Activated CD4-positive, CD25-positive, alpha-beta regulatory T cell treated with anti-CD3 and anti-CD28 coated beads, Interleukin-2, amount 50 U/mL, for 16 hours (primary cell): ENCODE measurements at places on chromosomes 5 and 9.

- DNase-seq: no peak
These were observed 105.2 kb downstream of the RFK start for GRCh38 chr9:76289042-76289441.

DNA sequence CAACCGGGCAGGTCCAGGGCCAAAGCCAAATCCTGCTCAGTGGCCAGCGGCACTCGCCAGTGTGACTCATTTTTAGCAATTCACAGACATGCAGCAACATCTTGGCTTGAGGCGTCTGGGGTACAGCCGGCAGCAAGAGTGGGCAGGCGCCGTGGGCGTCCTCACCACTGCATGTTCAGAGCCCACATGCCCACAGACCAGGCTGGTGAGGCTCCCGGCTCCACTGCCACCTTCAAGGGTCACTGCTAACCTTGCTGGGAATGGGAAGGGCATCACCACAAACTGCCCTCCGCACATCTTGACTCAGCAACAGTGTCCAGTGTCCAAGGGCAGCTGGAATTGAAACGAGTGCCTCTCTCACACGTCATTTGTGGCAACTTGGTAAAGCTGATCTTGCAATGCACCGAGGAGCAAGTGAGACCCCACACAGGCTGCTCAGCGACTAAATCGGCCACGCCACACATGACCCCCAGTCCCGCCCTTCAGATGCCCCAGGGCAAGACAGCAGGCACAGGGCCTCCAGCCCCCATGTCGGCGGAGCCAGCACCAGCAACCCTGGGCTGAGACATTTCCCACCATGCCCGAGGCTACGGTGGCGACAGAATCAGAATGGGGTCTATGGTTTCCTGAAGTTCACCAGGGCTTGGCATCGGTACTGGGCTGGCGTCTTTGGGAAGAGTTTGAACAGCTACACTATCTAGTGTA lies 140.3 kb downstream of the ROR2 start:
- DNase-seq: no peak

DNA sequence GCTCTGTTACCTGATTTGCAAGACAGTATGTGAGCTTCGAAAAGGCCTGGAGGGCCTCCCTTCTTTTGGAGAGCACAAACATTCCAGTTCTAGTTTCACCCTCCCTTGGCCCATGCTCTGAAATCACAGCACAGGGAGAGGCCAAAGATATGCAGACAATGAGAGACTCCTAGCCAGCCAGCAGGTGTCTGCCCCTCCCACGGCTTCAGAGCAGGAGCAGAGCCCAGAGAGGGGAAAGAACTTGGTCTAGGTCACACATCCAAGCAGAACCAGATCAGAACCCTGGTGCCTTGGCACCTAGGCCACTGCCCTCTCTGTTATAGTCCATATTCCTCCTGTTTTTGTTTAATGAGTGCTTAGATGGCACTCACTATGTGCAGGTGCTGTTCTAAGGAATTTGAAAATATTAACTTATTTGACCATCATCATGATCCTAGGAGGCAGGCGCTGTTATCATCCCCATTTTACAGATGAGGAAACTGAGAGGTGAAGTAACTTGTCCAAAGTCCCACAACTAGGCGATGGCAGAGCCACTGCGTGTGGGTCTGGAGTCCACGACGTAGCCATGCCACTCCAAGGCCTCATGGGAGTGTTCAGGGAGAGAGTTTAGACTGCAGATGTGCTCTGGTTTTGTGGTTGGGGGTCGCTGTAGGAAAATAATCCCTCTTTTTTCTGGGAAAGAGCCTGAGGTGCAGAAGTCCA lies 27.2 kb downstream of the TMOD1 start:
- DNase-seq: no peak

DNA sequence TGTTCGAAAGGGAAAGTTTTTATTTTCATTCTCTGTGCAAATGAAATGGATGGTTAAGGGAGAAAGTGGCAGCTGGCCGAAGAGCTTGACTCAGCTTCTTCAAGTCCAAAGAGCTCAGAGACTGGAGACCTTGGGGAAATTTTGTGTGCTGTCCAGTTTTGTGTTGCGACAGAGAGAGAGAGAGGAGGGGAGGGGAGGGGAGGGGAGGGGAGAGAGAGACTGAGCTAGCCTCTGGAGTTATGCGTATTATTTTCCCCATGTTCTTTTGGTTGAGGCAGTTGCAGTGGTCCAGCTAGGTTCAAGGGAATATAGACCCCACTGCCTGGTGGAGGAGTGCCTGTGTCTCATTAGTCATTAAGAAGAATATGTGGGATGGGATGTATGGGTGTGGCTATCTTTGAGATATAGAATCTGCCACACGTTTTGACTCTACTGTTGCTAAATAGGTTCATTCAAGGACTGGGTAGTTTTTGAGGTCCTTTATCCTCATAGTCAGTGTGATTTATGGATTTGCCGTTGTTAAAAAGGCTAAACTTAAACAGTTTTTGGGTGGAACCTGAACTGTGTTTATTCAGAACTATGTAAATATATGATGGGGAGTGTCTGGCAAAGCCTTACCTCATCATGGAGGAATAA lies 69.7 kb downstream of the ARHGAP26 start:
- no peak for DNase-seq

- DNase-seq: no peak
These were observed 89.5 kb downstream of the PHF2 start for GRCh38 chr9:93665637-93666438.

GRCh38 chr5:137040641-137041340 lies 458.3 kb downstream of the SPOCK1 start:
- no peak for DNase-seq

- DNase-seq: no peak
These were observed 319.2 kb upstream of the CD180 start for GRCh38 chr5:67515762-67516161.

DNA sequence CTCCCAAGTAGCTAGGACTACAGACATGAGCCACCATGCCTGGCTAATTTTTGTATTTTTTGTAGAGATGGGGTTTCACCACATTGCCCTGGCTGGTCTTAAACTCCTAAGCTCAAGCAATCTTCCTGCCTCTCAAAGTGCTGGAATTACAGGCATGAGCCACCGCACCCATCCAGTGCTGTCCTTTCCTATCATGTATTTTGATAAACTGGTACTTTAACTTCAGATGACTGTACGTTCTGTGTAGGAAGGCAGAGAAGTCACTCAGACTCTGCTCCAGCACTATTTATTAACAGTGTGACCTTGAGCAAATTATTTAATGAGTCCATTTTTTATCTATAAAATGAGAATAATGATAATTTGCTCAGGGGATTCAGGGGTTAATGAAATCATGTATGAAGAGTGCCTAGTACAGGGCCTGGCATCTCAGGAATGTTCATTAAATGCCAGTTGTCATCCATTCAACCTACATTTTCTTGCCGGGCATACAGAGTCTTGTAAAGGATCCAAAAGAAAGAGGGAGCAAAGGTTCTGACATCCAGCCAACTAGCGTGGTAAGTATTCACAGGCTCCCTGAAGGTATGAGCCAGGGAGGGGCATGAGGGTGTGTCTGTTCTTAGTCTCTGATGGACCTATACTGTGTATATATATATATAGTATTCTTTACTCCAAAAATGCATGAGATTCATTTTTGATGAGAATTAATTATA lies 201.9 kb downstream of the PBX3 start:
- no peak for DNase-seq

GRCh38 chr9:69171049-69171448 lies 3.0 kb upstream of the TJP2 start:
- no peak for DNase-seq

DNA sequence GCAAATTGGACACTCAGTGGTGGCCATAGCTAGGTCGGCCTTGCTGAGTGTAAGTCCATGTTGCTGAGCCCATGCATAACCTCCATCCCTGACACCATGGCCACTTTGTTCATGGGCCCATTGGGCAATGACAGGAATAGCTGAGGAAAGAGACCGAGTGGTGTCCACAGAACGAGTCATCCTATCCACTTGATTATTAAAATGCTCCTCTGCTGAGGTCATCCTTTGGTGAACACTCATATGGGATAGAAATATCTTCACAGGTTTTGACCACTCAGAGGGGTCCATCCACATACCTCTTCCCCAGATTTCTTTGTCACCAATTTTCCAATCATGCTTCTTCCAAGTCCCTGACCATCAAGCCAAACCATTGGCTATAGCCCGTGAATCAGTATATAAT lies 63.6 kb downstream of the PPIC start:
- DNase-seq: no peak

- no peak for DNase-seq
These were observed 29.0 kb downstream of the TXNDC8 start for GRCh38 chr9:110308633-110309038.

DNA sequence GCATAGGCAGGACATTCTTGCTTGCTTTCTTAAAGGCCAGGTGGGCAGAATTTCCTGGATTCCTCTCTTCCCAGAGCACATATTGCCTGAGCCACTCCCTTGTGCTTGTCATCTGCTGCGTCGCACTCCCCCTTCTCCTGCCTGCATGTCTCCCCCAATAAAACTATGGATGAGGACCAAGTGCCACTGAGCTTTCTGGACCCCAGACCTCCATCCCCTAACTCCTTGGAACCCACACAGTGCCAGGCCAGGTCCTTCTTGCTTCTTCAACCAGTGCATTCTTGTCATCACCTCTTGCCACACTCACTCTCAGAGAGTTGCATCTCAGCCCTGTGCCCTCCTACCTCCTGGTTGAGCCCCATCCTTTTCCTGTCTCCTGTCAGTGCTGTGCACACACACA lies 157.9 kb upstream of the PANK3 start:
- DNase-seq: no peak

GRCh38 chr9:92614763-92615461 lies 55.0 kb downstream of the IPPK start:
- DNase-seq: no peak

DNA sequence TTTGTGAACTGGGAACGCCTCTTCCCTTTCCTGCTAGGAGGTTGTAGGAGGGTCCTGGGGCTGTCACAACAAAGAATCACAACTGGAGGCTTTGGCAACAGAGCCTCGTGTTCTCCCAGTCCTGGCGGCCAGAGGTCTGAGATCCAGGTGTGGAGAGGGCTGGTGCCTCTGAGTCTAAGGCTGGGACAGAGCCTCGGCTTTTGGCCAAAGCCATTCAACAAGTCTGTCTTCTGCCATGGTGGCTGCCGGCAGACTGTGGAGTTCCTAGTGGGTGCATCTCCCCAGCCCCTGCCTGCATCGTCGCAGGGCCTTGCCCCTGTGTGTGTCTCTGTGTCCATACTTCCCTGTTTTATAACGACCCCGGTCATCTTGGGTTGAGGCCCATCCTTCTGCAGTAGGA lies 9.5 kb upstream of the IRX4 start:
- no peak for DNase-seq

DNA sequence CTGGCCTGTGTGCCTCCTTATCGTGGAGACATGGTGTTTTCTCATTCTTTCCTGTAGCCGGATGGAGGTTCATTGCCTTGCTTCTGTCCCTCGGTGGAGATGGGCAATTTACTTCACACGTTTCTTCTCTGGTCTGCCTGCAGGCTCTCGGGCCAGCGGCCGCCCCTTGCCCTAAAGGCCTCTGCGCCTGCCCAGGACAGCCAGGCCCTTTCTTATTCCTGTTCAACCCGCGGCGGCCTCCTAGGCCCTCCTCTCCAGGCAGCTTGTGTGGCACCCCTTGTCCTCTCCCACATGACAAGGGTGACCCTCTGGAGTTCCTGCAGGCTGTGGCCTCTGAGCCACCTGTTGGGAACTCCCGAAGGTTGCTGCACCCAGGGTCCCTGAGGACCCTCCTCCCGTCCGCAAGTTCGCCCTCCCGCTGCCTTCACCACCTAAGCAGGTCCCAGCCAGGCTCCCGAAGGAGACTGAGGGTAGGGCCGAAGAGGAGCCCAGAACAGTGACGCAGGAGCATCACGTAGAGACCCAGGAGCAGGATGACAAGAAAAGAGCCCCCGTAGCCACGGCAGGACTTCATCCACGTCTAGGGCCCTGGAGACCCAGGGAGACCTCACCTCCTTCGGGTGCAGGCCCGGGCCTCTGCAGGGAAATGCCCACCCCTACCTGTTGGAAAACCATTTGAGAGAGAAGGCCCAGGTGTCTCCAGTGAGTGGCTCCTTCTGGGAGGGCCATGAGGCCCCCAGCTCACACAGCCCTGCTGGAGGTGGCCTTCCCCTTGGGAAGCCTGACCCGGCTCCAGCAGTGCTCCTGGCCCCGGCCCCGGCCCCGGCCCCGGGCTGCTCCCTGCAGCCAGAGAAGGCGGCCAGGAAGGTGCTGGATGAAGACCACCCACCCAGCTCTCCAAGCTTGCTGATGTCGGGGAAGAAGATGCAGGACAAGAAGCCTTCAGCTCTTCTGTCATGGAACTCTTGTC lies 291.4 kb downstream of the TLE4 start:
- no peak for DNase-seq

DNA sequence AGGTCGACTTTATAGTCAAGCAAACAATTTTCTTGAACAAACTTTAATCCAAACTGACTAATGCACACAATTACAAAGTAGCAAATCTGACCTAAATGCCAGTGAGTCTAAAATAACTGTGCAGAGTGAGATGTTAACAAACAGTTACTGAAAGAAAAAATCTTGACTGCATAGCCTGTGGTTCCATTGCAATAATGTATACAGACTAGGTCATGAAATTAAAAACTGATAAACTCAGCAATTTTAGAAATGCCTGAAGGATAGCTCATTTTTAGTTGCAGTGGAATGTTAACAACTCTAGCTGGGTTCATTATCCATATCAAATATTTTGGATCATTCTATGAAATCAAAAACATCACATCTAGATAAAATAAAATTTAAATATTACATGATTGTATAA lies 73.4 kb upstream of the CDH12 start:
- DNase-seq: no peak

- DNase-seq: no peak
These were observed 12.2 kb downstream of the MYMK start for GRCh38 chr9:133512253-133513213.

GRCh38 chr5:96933764-96934707 lies 1.8 kb upstream of the LNPEP start:
- DNase-seq: no peak

DNA sequence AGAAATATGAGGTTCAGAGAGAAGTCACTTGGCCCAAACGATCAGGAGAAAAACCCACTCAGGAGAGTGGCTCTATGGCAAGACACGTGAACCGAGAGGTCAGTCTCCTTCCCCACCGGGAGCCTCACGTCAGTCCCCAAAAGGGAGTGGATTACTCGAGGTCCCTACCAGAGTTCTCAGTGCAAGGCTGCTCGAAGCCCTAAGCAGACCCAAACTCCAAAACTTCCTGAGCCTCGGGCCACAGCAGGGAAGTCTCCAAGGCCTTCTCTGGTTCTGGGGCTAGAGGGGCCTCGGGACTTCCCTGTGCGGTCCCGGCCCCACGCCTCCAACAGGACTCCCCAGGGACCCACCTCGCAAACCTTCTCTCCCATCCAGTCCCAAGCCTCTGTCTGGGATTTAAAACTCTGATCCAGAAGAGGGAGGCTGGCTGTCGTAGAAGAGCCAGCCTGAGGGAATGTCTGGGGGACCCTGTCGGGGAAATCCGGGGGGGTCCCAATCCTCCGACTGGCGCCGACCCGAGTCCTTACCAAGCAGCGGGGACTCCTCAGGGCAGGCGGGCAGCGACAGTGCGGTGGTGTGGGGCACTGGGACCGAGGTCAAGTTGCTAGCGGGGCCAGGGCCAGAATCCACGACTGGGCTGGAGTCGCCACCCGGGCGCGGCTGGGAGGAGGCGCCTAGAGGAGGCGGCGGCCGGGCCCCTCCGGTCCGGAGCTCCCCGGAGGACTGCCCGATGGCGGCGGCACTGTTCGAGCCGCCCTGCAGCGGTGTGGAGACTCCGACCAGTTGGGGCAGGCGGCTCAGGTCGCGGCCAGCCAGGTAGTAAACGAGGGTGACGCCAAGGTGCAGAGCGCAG lies 679 bp downstream of the B4GALT1 start:
- DNase-seq: no peak
